ENCODE measurements at places on chromosomes 2 and 18.

- no peak for DNase-seq
Measured at GRCh38 chr2:119292226-119292625, 68.6 kb downstream of the STEAP3 start.

DNA sequence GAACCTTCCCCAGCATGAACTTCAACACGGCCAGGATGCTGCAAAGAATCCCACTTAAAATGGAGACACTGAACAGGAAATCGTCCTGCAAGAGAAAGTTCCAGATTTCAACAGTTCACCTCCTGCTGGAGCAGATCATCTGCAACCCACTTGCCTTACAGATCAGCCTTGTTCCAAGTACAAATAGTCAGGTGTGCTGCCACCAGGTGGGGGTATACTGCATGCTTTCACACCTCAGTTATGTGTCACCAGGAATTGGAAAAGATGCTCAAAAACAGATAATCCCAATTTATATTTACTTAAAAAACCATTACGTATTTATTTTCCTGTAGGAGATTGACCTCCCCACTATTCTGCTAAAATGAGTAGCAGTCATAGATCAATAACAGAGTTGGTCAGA is 212.3 kb downstream of the MGAT5 start:
- DNase-seq: no peak

GRCh38 chr2:156935616-156936015 is 321.9 kb upstream of the GALNT5 start:
- DNase-seq: no peak

GRCh38 chr18:32542221-32542798 is 71.6 kb upstream of the GAREM1 start:
- DNase-seq: no peak

DNA sequence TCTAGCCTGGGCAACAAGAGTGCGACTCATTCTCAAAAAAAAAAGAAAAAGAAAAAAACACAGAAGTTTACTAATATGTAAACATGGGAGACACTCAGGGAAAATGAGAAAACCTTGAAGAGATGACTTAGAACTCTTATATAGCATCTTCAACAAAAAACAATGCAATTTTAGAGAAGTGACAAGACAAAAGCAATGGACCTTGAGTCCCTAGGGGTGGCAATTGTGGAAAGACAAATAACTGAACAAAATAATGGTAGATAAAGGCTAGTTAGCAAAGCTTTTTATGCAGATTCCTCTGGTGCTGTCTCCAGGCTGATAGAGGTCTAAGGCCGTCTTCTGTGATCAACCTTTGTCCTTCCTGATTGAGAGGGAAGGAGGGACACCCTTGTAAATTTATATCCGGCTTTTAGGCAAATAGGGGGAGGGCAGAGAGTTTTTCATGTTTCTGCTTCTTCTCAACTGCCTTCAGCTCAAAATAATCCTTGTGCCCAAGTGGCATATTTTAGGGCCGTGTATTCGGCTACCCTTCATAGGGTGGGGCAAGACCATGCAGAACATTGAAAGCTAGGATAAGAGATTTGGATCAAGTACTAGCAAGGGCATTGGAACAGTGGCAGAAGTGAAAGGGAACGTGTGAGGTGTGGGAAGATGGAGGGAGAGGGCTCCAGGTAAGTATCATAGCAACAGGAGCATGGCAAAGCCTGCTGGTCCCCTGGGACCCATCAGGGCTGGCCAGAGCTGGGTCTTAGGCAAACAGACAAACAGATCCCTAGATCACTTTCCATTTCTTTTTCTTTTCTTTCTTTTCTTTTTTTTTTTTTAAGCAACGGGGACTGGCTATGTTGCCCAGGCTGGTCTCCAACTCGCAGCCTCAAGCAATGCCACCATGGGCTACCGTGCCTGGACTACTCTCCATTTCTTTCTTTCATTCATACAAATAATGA is 116.2 kb upstream of the STPG4 start:
- DNase-seq: no peak

DNA sequence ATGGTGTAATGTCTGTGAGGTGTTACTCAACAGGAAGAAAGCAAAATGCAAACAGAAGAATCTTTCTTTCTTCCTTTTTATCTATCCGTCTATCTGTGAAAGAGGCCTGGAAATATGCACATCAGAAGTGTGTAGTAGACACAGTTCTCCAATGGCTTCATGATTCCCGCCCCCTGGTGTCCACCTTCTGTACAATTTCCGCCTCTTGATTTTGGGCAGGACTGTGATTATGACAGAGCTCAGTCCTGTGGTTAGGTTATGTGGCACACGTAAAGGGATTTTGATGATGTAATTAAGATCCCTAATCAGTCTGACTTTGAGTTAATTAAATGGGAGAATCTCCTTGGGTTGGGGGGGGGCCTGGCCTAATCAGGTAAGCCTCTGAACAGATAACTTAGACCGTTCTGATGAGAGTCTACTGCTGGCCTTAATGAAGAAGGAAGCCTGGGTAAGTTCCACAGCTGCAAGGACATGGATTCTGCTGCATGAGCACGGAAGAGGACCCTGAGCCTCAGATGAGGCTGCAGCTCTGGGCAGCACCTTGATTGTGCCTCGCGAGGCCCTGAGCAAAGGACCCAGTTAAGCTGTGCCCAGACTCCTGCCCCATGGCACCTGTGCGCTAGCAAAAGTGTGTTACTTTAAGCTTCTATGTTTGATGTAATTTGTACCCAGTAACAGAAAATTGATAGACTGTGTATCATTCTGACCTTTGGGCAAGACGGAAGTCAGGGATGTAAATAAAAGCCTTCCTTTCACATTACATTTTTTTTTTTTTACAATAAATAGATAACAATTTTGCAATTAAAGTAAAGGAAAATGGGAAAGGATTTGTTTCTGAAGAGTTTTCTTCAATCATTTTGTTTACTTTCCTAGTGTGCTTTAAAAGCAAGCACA is 11.3 kb upstream of the KCNF1 start:
- no peak for DNase-seq

- peak; percentile 21 for DNase-seq
Measured at GRCh38 chr2:96527286-96528005, 9.1 kb upstream of the ARID5A start.

DNA sequence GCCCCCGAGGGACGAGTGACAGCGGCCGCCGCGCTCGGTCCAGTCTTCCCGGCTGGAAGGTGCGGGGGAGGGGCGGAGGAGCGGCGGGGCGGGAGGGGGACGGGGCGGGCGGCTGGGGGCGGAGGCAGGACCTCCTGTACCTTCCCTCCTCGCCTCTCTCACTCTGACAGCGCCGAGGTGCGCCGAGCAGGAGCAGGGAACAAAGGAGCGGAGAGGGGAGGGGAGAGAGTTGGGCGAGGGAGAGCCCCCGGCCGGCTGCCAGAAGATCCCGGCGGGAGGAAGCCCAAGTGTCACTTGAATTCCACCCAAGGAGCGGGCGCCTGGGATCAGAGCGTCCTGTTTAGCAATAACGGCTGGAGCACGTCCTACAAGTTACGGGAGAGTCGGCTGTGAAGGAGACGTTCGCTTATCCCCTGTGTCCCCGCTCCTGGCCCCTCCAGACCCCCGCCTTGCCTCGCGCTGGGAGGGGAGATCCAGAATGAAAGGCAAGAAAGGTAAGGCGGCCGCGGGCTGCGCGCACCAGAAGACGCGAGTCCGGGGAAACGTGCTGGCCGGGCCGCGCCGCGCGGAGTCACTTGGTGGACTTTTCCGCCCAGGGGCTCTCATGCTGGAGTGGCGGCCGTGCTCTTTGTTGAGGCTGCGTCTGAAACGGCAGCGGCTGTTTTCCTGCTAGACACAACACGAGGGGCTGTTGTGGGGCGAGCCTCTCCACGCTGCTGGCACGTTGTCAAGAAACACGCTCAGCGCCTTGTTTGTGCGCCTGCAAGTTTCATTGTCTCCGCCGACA is at the start of gene TGIF1:
Gene TGIF1, plus strand, starts transcription at position 161 of the 787 bp plus-strand sequence. Its CDS starts 318 bp downstream, at position 479.
- DNase-seq: peak; percentile 44

GRCh38 chr2:158730621-158731140 is 64.4 kb upstream of the DAPL1 start:
- DNase-seq: no peak

DNA sequence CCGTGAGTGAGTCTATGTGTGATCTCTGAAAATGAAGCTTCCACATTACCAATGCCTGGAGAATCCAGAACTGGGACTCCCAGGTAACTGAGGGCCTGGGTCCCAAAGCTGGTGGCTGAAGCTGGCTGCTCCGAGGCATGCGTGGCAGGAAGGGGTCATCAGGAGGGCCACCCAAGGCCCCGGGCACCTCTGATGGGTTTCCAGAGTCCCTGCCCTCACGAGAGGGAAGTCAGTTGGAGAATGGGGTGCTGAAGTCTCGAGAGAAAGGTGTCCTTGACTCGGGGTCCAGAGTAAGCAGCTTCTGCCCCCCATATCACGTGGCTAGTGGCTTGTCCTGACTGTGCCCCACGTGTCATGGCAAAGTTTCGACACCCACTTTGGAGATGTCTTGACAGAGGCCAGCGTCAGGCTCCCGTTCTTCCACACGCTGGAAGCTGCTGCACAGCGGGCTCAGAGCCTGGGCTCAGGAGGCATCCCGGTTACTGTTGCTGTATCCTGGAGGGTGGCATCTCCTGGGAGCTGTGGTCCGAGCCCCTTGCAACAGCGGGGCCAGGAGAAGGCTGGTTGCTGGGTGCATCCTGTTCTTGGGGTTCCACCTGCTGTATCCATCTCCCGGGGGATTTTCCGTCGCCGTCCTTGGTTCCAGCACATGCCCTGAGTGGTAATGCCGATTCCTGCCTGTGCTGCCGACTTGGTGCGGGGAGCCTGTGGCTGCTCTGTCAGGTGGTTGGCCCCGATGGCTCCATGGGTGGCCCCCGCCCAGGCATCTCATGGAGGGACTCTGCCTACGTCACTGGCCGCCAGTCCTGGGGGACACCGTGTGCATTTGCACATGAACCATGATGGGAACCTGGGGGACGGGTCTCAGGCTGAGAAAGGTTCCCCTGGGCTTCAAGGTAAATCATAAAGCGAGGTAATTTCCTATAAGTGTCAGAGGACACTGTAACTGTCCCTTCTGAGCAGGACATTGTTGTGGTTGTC is 183.3 kb upstream of the HDAC4 start:
- no peak for DNase-seq

DNA sequence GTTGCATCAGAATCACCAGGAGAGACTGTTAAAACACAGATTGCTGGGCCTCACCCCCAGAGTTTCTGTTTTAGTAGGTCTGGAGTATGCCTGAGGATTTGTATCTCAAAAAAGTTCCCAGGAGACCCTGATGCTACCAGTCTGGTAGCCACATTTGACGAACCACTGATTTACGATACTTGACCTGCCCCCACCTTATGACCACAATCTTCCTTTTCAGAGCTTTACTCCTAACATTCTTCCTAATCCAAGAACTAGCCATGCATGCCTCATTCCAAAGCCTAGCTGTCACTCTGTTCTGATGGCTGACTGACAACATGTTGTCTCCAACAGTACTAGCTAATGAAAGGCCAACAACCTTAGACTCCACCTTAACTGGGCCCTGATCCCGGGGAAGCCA is 191.4 kb downstream of the MBD2 start:
- DNase-seq: no peak

DNA sequence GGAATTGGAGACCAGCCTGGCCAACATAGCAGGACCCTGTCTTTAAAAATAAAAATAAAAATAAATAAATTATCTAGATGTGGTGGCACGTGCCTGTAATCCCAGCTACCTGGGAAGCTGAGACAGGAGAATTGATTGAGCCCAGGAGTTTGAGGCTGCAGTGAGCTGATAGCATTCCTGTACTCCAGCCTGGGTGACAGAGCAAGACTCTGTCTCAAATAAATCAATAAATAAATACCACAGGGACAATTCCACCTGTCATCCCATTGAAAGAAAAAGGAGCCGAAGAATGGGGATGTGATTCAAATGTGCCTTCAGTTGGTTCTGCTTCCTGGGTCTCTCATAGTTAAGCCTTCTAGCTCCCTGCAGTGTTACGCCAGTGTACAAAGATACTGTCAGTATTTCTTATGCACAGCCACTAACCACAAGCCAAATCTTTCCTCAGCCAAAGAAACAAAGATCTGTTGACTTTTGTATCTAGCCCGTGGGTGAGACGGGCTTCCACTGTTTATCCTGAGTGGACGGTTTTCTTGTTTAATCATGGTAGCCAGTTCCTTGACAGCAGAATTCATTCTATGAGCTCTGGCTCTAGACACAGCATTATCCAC is 12.6 kb downstream of the LGALSL start:
- no peak for DNase-seq

DNA sequence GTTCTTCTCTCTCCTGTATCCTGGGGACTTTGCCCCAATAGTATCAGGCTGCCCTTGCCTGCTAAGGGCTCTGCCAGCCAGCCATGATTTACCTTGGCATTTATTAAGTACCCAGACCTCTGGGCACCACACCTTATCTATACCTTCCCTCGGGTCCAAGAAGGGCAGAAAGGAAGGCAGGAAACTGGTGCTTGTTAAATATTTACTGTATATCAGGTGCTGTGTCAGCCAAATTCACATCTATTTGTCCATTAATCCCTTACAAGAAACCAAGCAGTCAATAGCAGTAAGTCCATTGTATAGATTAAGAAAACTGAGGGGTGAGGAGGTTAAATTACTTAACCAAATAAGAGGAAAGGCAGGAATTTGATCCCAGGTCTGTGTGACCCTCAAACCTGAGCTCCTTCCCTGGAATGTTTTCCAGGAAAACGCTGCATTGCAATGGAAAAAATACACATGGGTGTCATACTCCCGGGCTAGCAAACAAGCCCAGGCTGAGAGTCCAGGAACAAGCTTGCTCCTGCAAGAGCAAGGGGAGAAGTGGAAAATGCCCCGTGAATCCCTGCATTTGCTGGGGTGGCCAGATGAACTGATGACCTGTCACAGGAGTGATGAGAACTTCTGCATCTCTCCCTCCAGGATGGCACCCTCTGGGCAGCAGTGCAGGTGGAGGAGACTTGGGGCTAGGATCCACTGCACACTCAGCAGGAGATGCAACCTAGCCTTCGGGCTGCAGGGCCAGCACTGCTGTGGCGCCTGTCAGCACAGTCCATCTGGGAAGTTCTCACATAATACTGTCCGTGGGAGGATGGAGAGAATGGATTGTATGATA is 30.4 kb downstream of the CIB4 start:
- no peak for DNase-seq

- DNase-seq: no peak
Measured at GRCh38 chr18:46264255-46264654, 160.1 kb downstream of the HAUS1 start.

DNA sequence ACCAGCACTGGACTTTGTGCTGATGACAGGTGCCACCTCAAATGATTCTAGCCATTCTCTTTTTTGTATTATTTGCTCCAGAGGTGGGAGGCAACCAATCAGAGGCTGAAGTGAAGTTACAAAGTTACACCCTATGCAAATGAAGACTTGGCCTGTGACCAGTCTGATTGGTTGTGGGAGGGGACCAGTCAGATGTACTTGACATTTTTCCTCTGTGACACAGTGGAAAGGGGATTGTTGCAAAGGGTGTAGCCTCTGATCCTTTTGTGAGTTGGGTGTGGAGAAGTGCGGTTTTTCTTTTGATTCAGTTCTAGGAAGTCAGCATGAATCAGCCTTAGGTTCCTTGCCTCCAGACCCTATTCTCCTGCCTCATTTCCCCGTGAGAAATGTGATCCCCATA is 244.0 kb downstream of the ARL6IP6 start:
- no peak for DNase-seq

GRCh38 chr2:227052879-227053278 is 111.1 kb downstream of the COL4A4 start:
- no peak for DNase-seq
